ENCODE measurements at places on chromosomes 4 and X.

DNA sequence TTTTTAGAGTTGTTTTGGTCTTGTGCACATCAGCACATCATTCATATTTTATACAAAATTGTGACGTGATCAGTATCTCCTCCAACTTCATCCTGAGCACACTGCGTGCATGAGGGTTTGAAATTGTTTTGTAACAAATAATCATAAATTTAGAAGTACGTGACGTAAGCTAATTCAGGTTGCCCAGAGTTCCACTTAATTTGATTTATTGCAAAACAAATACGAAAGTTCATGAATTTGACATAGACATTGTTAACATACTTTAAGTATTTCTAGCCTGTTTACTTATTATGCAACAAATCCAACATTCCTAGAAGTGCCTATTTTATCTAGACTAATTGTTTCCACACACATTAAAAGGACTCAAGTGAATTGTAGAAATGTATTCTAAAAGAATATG, 48.3 kb downstream of the MAP7D3 start:
- DNase-seq = no peak

GRCh38 chr4:148205476-148205875, 236.7 kb downstream of the NR3C2 start:
- no peak for DNase-seq

- no peak for DNase-seq
These were observed 85.2 kb downstream of the ANAPC10 start for GRCh38 chr4:145012841-145013240.

DNA sequence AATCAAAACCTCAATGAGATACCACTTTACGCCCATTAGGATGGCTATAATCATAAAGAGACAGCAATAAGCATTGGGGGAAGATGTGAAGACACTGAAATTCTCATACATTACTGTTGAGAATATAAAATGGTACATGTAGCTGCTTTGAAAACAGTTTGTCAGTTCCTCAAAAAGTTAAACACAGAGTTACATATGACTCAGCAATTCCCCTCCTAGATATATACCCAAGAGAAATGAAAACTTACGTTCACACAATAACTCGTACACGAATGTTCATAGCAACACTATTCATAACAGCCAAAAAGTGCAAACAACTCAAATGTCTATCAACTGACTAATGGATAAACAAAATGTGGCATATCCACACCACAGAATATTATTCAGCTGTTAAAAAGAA, 36.6 kb downstream of the PHF8 start:
- DNase-seq = no peak

DNA sequence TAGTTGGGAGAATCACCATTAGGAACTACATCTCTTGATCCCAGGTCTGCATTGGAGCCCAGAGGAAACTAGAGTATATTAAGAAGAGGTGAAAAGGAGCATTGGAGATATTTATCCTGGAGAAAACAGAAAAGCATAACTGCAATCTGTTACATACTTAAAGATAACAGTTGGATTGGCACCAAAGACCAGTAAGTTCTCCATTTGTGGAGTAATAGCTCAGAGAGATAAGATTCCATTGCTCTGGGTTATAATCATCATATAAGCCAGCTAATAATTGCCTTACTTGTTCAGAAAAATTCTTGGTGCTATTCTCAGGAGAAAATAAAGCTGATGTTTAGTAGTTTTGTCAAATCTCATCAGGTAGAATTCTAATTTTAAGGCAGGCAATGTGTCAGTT, 20.6 kb downstream of the GRPR start:
- no peak for DNase-seq

DNA sequence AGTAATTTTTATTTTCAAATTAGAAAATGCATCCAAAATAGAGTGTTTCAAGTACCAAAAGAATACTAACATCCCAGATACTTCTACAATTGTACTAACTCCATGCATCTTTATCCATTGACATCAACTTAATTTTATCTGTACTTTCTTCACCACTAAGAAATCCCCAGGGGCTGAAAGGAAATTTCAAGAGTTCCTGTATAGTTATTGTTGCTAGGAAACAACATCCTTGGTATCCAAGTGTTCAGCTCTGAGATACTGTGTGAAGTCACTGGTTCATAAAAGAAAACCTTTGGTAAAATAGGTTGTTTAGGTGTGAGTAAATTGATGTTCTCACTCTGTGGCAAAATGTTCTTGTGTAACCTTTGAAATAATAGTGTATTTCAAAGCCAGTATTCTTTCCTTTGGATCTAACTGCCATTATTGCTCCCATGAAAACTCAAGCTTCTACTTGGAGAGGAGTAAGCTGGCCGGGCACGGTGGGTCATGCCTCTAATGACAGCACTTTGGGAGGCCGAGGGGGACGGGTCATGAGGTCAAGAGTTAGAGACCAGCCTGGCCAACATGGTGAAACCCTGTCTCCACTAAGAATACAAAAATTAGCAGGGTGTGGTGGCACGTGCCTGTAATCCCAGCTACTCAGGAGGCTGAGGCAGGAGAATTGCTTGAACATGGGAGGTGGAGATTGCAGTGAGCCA, 72.9 kb downstream of the COMMD8 start:
- no peak for DNase-seq

GRCh38 chr4:123477711-123478209, 81.2 kb downstream of the SPRY1 start:
- DNase-seq = no peak

DNA sequence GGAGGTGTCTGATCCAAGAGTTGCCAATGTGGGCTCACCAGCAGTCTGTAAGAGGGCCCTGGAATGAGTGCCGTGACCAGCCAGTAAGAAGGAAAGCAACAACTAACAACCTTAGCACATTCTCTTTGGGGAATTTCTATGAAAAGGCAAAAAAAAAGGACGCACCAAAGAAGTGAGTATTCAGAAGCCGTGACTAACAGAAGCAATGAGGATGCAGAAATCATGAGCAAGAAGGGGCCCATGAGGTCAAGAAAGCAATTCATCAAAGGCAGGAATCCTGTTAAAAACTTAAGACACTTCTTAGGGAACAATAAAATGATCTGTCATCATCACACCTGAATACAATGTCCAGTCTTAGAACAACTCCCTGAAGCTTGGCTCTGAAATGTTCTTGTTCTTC, 260.5 kb downstream of the RAPGEF2 start:
- no peak for DNase-seq

DNA sequence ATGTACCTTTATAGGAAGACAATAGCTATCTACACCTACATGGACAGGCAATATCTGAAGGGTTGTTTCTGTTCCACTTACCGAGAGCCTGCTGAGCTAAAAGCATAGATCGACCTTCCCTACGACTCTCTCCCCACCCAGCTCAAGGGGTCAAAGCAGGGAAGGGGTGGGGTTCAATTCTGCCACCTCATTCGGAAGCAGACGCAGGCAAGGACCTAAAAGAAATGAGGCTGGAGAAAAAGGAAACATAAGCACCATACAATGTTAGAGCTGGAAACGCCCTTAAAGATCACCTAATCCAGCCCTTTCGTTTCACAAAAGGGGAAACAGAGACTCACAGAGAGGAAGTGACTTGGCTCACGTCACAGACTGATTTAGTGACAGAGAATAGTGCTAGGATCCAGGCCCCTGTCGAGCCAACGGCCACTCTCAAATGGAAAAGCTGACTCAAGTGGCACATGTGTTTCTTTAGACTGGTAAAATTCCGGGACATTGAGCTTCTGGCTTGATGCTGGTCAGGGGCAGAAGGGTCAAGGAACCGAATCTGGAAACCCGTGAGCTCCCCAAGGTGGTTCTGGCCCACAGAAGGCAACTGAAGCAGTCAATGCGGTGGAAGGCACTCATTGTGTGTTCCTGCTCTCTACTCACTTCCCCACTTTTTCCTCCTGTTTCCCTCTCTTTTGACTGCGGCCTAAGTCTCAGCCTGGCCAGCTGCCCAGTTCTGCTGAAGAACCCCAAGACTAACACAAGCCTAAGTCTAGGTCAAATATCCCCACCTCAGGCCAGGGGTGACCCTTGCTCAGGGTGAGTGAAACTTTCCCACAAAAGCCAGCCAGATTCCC, 7.5 kb downstream of the SEPTIN6 start:
- DNase-seq = no peak

- DNase-seq = no peak
These were observed 32.7 kb downstream of the TMSB4X start for GRCh38 chrX:13007519-13008188.

DNA sequence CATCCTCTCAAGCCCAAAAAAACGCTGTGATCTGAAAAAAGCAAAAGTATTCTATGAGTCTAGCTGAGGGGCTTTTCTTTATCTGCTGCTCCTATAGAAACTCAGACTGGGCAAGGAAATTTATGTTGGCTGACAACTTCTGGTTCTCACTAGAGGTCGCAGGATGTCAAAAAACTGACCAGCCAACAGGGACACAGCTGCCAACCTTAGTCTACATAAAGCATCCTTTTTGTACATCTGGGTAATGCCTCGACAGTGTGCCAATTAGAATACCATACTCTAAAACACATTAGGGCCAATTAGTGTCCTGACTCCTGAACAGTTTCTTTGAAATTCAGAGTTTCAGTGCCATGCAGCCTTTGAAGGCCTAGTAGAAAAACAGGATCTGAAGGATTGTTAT, 8.8 kb upstream of the TLL1 start:
- no peak for DNase-seq

GRCh38 chrX:123713841-123714240, 19.0 kb downstream of the THOC2 start:
- DNase-seq = no peak

- no peak for DNase-seq
These were observed 85.2 kb downstream of the ACOX3 start for GRCh38 chr4:8355306-8355705.

DNA sequence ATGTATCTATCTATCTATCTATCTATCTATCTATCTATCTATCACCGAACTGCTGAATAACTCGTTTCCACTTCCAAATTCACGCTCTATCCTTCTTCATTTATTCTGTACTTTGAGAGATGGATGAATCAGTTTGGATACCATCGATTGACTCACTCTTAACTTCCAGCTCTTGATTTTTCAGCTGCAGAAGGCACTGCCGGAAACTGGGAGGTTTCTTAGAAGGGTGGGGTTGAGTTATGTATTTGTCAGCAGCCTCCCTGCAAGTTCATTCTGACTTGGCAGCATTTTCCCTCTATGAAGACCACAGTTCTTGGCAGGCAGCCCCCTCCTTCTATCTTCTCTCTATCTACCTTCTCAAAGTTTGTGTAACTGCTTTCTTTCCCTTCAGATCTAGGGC, 112.0 kb upstream of the MAGEB18 start:
- DNase-seq = no peak

- no peak for DNase-seq
These were observed 11.1 kb downstream of the DRP2 start for GRCh38 chrX:101230636-101231035.

DNA sequence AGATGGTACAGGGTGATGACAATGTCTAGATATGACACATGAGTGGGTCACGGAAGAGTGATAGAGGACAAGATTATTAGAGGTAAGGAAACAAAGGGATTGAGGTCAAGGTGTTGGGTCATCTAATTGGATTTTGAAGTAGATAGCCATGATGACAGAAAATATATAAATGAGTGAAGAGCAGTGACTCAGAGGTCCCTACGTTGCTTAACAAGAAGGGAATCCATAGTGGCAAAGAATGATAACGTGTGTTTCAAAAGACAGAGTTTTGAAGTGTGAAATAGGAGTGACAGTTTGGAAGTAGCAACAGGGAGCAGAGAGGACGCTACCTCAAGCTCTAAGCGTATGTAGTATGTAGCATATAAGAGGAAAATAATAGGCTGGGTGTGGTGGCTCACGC, 22.2 kb upstream of the CAMK2D start:
- no peak for DNase-seq

DNA sequence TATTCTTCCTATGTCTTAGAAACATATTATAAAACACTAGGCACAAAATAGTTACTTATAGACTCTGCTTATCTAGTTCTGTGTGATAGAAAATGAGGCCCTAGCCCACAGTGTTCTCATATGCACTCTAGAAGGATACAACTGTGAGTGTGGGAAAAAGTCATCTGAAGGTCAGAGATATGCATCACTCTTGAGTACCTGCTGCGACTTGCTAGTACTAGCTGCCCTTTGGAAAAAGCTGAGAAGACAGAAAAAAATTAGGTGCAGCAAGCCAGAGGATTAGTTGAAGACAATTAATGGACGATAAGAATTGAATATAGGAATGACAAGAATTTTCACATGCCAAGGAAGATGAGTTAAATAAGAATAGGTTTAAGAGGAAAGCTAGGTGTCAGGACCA, 61.3 kb downstream of the MTHFD2L start:
- no peak for DNase-seq

GRCh38 chr4:141174457-141174856, 41.2 kb upstream of the RNF150 start:
- DNase-seq = no peak

GRCh38 chrX:72305286-72306084, at the start of gene CITED1:
Gene CITED1, minus strand, starts transcription at chrX:72305914. Its CDS starts 3,045 bp downstream, at chrX:72302869.
- no peak for DNase-seq

GRCh38 chr4:100881283-100881682, 363.5 kb upstream of the EMCN start:
- no peak for DNase-seq

- DNase-seq = no peak
These were observed 149.0 kb upstream of the SCML1 start for GRCh38 chrX:17588303-17588702.

DNA sequence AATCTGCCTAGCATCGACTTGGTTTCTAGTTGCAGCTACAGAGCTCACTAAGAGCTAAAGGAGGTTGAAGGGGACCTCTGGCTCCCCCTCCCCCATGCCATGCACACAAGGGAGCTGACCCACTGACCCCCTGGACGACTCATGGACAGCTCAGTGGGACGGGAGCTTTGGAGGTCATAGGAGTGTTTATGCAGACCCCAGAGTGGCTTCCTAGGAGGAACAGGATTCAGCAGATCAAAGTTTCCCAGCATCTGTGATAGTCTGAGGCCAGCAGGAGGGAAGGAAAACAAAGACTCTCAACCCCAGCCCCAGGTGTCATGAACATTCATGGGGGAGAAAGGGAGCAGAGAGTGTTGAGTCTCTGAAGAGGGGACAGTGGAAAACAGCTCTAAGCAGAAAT, 104.4 kb downstream of the ARSF start:
- no peak for DNase-seq

DNA sequence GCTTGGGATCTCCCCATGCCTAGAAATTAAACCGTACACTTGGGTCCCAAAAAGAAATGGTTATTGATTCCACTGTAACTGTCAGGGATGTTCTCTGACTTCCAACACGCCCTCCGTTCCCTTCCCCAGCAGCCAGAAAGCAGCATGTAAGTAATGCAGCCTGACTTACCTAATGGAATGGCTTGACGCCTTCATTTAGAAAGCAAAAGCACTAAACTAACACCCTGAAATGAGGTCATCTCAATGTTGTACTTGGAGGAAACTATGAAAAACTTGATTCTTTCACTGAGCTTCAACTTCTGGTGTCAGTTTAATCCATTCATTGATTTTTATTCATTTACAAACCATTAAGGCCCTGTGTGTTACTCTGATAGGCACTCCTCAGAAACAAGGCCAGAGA, 110.8 kb upstream of the NOCT start:
- no peak for DNase-seq

- no peak for DNase-seq
These were observed 116.1 kb downstream of the KLHL13 start for GRCh38 chrX:118000518-118000917.

GRCh38 chr4:156898373-156899117, 73.1 kb downstream of the PDGFC start:
- DNase-seq = no peak

Data from stimulated activated CD4-positive, alpha-beta T cell treated with anti-CD3 and anti-CD28 coated beads, TNF-alpha, amount 100 ng/mL, for 1 hour (primary cell).